GDM1 (cell line): ENCODE measurements at places on chromosomes 6 and 20.

DNA sequence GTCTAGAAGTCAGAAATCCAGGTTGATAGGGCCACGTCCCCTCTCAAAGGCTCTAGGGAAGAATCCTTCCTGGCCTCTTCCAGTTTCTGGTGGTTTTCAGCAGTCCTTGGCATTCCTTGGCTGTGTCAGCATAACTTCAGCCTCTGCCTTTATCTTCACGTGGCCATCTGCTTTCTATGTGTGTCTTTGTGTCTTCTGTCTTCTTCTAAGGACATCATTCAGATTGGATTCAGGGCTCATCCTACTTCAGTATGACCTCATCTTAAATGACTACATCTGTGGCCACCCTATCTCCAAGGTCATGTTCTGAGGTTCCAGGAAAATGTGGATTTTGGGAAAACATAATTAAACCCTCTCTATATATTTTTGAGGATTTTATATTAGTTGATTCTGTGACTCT is 23.0 kb downstream of the C6orf89 start:
- DNase-seq, result no peak

DNA sequence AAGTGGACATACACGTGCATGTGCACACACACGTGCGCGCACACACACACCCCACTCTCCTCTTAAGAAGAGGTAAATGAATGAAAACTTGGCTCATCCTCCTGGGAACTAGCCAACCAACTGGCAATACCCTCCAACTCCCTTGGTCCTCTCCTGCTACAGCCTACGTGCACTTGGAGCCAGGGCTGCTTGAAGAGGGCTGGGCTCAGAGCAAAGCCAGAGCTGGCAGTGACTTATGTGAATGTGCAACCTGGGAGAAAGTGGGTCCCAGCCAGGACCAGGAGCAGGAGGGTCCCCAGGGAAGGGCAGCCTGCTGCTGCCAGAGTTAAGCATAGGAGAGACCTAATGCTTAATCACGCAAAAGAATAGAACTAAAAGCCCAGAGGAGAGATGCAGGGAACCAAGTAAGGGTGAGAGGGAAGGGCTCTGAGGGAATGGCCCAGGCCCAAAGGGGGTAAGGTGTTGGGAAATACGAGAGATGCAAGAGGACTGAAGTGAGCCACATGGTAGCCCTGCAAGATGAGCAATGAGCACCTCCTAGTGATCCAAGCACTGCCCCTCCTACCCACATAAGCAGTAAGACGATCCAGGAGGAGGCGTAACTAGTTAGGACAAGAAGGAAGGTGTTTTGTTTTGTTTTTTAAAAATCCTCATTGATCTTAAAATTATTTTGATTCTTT is 24.7 kb downstream of the TRAF3IP2 start:
- DNase-seq, result no peak

GRCh38 chr6:167722634-167723309 is 103.9 kb upstream of the AFDN start:
- no peak for DNase-seq

GRCh38 chr6:24599179-24599578 is 46.8 kb downstream of the KIAA0319 start:
- DNase-seq, result no peak

DNA sequence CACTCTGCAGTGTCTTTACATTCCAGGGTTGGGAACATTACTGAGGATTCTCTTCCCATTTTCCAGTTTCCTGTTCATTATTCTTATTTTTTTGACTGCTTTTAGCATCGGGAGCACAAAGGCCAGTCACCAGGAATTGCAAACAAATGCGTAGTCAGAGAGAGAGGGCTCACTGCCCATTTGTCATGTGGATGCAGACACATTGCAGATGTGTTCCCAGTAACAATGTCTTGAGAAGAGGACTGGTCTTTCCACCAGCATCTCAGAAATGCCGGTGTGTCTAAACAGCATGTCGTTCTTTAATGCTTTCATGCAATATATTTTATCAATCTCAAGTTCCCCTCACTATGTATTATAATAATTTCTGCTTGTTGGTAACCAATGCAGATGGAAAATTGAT is 952 bp upstream of the TAAR6 start:
- no peak for DNase-seq

- no peak for DNase-seq
These were observed 376.9 kb downstream of the PHF3 start for GRCh38 chr6:64012351-64013001.

DNA sequence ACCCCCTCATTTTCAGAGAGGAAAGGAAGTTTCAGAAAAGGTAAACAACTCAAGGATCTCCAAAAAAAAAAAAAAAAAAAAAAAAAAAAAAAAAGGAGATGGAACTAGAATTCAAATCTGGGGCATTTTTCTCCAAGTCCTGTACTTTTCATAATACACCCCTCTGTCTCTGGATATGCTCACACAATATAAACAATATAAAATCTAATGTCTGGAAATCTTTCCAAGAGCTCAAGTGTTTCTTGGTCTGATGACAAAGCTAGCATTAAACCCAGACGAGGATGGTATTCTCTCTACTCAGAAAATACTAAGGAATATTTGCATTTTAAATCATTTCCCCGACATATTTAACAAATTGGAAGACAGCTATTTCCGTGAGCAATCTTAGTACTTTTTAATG is 5.8 kb downstream of the GCM1 start:
- DNase-seq, result no peak

DNA sequence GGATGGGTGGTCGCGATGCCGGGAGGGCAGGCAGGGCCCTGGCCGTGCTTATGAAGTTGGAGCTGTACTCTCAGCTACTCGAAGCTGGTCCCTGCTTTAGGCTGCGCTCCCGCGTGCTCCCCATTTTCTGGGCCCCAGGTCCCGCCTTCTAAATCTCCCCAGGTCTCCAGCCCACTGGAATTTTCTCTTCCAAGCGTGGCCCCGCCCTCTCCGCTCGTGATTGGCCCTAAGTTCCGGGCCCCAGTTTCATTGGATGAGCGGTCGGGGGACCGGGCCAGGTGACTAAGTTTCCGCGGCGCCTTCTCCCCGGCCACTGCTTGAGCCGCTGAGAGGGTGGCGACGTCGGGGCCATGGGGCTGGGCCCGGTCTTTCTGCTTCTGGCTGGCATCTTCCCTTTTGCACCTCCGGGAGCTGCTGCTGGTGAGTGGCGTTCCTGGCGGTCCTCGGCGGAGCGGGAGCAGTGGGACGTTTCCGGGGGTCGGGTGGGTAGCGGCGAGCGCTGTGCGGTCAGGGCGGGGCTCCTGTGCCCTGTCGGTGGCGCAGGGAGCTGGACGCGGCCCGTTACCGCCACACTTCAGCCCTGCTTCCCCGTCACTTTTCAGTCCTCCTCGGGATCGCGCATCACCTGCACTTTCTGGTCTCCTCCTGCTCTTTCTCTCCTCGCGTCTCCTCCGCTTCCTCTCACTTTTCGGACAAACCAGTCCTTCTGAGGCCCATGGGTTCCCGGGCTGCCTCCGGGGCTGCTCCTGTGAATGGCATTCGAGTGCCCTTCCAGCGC is at the start of gene MICA:
Gene MICA, plus strand, starts transcription at position 313 of the 778 bp plus-strand sequence. Its CDS starts 38 bp downstream, at position 351.
- DNase-seq, result peak; percentile 47

DNA sequence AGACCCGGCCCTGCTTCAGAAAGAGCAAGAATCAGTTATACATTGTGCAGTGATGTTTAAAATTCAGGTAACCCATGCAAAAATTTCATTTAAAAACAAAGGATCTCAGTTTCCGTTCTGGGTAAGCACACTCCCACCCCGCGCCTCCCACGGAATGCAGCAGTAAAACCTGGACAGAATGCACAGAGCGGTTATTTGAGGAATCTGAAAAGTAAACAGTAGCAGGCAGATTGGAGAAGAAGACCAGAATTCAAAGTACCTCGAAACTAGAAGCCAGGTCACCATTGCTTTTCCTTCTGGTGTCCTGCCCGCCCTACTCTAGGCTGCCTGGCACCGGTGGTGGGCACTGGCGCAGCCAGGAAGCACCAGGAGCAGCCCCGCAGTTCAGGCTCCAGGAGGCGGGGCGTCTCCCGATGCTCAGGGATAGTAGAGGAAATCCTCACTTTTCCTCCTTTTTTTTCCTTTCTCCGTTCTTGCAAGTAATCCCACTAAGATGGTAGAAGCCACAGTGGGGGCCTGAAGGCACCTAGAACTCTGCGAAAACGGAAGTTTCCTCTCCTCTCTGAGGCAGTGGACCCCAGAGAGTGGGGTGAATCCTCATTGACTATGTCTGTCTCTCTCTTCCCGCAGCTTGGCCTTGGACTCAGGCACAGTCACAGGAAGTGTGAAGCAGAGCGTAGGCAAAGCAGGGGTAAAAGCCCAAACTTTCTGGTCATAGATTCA is 28.3 kb downstream of the METTL24 start:
- no peak for DNase-seq

DNA sequence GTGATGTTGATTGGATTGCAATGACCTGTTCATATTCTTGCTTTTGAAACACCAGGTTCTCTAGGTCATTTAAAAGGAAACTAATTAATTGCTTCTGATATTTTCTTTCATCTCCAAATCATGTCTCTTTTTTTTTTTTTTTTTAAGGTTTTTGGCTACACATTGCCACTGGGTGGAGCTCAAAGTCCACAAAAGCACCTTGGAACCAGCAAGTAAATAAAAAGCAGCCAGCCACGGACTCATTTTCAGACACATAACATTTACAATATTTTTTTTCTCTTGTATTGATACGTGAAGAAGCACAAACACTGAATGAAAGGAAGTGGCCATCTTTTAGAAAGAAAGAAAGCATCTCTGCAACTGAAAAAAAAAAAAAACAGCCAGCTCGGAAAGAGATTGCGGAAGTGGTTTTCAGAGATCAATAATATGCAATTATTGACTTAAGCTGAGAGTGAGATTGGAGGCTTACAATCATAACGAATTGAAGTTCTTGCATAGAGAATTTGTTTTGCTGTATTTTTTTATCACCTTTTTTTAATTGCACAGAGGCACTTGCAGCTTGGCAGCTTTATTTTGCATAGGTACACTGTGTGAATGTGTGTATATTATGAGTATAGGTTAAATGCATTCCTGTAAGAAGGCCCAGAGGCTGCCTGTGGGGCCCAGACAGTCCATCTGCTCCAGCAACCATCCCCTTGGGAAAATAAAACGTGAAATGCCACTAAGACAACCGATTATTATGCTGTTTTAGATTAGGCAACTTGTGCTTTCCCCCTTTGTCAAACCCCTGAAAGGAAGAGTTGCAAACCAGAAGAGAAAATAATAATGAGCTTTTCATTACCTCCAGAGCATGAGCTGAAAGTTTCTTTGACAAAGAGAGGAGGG is 28.2 kb downstream of the CGA start:
- DNase-seq, result no peak

GRCh38 chr6:32436995-32437836 is 2.5 kb upstream of the HLA-DRA start:
- DNase-seq, result peak; percentile 69

DNA sequence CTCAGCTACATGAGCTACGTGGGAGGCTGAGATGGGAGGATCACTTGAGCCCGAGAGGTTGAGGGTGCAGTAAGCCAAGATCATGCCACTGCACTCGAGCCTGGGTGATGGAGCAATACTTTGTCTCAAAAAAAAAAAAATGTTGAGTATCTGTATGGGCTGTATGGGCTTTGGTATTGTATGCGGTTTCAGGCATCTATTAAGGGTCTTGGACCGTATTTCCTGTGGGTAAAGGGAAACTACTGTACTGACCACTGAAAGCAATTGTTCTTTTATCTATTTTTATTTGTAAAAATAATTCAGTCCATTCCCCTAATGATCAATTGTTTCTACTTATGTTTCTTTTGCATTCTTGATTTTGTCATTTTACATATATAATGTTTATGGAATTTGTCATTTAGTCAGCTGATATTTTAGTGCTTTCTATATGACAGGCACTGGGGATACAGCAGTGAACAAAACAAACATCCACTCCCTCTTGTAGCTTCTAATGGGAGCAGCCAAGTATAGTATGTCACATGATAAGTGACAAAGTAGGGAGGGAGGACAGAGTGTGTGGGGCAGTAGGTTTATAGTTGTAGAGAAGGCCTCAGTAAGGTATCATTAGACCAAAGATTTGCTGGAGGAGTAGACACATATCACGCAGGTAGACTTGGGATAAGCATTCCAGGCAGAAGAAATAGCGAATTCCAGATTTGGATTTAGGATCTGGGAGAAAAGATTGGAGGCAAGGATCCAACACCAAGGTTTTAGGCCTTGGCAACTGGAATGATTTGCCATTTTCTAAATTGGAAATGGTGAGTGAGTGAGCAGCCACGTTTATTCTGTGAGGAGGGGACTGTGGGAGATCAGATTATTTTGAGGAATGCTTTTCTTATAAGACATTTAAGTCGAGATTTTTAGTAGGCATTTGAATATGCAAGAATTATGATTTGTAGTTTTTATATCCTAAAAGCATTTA is 6.0 kb downstream of the PCMT1 start:
- no peak for DNase-seq

- no peak for DNase-seq
These were observed 91.7 kb upstream of the HDDC2 start for GRCh38 chr6:125393449-125393858.

DNA sequence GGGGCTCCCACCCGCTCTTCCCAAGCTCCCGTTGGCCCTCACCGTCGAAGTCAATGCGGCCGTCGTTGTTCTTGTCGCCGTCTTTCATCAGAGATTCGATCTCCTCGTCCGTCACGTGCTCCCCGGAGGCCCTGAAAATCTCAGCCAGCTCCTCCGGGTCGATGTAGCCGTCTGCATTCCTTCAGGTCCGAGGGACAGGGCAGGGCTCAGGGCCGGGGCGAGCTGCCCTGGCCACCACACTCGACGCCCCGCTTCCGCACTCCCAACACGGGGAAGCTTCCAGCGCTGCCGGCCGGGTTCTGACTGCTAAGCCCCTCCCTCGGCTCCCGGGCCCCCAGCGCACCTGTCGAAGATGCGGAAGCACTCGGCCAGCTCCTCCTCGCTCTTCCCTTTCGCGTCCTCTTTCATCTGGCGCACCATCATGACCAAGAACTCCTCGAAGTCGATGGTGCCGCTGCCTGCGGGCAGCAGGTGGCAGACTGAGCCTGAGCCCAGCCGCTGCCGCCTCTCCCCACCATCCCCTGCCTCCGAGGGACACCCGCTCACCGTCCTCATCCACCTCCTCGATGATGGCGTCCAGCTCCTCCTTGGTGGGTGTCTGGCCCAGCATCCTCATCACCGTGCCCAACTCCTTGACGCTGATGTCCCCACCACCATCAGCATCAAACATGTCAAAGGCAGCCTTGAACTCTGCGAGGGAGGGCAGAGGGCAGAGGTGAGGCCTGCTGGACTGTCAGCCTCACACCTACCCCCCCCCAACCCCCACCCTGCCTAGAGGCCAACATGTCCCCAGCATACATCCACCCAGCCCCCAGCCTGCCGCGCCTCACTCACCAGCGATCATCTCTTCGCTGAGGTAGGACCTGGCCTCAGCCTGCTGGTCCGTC is 2.9 kb downstream of the TNNC2 start:
- DNase-seq, result no peak

DNA sequence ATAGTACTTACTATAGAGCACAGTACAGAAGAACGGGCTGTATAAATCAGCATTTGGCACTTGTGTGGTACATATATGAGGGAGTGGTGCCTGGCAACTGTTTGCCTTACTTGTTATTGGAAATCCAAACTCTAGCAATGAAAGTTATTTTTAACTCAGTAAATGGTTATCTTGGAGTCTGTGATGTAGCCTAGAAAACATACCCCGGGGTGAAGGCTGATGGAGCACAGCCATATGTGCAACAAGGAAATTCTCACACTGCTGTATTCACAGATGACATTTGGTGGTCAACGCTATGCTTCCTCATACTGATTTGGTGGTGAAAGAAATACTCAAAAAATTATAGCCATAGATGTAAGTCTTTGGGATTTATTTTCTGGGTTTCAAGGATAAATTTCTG is 807.5 kb upstream of the FLRT3 start:
- DNase-seq, result no peak
